ENCODE measurements at places on chromosomes 2 and 18. TPM values are rescaled to one million over a fixed set of nuclear protein-coding genes. Genes with fewer than 3 reads are reported as not detected.
A peak's percentile ranks its signal among the peaks of the same experiment; 100 is the strongest.

- no peak for DNase-seq
- no peak overlapping the region for H3K4me3 ChIP-seq
- peaks cover 25% of the 10 kb centered on the region for H3K27me3 ChIP-seq
- H3K36me3 ChIP-seq: no peaks in the 10 kb centered on the region
Observed at GRCh38 chr2:108920686-108921085, 68.3 kb downstream of the EDAR start.

DNA sequence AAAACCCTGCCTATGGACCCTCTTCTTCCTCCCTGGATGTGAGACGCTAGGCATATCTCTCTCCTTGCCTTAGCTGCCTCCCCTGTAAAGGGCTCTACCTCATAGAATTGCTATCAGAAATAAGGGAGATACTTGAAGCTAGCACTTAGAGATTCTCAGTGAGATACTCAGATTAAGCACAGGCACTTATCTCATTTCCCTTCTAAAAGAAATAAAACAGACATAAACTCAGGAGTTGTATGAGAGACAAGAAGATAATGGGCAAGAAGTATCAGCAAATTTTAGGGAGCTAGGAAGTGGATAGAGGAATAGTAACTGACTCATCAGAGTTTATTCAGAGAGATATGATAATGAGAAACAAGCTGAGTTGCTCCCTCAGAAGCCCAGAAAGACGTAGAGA lies 131.0 kb downstream of the SP3 start:
- H3K27ac ChIP-seq: no peak overlapping the region
- no peak for DNase-seq
- H3K27me3 ChIP-seq: peaks cover 25% of the 10 kb centered on the region
- no peak overlapping the region for H3K4me3 ChIP-seq
- H3K4me1 ChIP-seq: peaks cover 26% of the 10 kb centered on the region
- H3K36me3 ChIP-seq: no peaks in the 10 kb centered on the region

DNA sequence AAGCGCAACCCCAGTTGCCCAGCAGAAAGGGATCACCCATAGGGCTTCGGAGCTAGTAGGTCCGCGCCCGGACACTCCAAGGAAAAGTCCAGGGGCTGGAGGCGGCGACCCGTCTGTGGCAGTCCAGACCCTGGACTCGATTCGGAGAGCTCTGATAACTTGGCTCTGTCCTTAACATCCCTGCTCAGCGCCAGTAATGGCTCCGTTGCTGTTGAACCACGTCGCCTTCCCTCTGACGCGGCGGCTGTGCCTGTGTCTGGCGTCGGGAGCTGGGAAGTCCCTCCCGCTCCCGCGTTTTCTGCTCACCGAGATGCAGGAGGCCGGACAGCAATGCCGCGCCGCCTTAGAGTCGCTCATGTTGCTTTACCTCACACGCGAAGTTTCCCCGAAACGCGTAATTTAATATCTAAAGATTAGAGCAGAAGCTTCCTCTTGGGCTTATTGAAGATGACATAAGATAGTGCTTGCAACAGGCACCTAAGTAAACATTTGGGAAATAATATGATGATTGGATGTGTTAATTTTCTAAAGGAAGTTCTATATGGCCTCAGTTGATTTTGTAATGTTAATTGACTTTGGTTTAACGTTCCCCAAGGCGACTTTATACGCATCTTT lies 1.3 kb upstream of the ZBTB14 start:
- DNase-seq: peak; percentile 83
- H3K4me3 ChIP-seq: peak overlapping the region; percentile 85
- peak overlapping the region; percentile 99 for H3K27ac ChIP-seq

- no peak overlapping the region for H3K4me3 ChIP-seq
- H3K27ac ChIP-seq: no peak overlapping the region
- H3K36me3 ChIP-seq: peaks cover 94% of the 10 kb centered on the region
- DNase-seq: no peak
- H3K27me3 ChIP-seq: no peaks in the 10 kb centered on the region
Observed at GRCh38 chr2:118003396-118003824, 10.5 kb downstream of the CCDC93 start.

REEP1 gene
- total RNA-seq: 30.2 TPM

PCARE gene
- total RNA-seq: 0.74 TPM

GRCh38 chr2:127219171-127220070 lies 678 bp downstream of the CYP27C1 start:
- H3K4me3 ChIP-seq: peak overlapping the region; percentile 63
- H3K4me1 ChIP-seq: peaks cover 23% of the 10 kb centered on the region
- no peaks in the 10 kb centered on the region for H3K36me3 ChIP-seq
- H3K27ac ChIP-seq: no peak overlapping the region
- H3K27me3 ChIP-seq: peaks cover 93% of the 10 kb centered on the region

- DNase-seq: no peak
- no peak overlapping the region for H3K27ac ChIP-seq
- peaks cover 25% of the 10 kb centered on the region for H3K4me1 ChIP-seq
- no peaks in the 10 kb centered on the region for H3K36me3 ChIP-seq
- peaks cover 53% of the 10 kb centered on the region for H3K27me3 ChIP-seq
Observed at GRCh38 chr18:48412339-48412929, 3.3 kb upstream of the ZBTB7C start.

SPAST gene
- total RNA-seq: 8.7 TPM

- no peak overlapping the region for H3K4me3 ChIP-seq
- DNase-seq: no peak
- peaks cover 11% of the 10 kb centered on the region for H3K4me1 ChIP-seq
- H3K36me3 ChIP-seq: no peaks in the 10 kb centered on the region
- H3K27ac ChIP-seq: peak overlapping the region; percentile 1
Observed at GRCh38 chr2:20472569-20472968, 25.7 kb downstream of the RHOB start.

DNA sequence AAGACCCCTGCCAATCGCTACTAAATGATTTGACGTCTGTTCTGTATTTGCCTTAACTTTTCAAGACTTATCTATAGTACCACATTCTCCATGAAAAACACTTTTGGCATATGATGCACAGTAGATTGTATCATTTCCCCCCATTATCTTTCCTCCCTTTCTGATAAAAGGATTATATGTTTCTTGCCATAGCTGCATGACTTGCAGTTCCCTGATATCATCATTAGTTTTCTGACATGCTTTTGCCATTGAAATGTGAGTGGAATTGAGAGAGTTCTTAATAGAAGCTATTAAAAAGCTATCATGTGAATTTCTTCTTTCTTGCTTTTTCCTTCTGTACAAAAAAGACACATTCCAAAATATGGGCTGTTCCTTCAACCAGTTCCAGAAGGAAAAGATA lies 130.3 kb downstream of the TMEFF2 start:
- H3K36me3 ChIP-seq: no peaks in the 10 kb centered on the region
- H3K27ac ChIP-seq: no peak overlapping the region
- H3K27me3 ChIP-seq: no peaks in the 10 kb centered on the region
- DNase-seq: no peak

- H3K36me3 ChIP-seq: no peaks in the 10 kb centered on the region
- no peaks in the 10 kb centered on the region for H3K4me1 ChIP-seq
- no peaks in the 10 kb centered on the region for H3K27me3 ChIP-seq
- no peak overlapping the region for H3K27ac ChIP-seq
- DNase-seq: no peak
Observed at GRCh38 chr18:71456206-71456605, 1087.9 kb downstream of the CBLN2 start.

GRCh38 chr2:19216676-19217602 lies 141.5 kb downstream of the OSR1 start:
- H3K27ac ChIP-seq: no peak overlapping the region
- no peaks in the 10 kb centered on the region for H3K4me1 ChIP-seq

GRCh38 chr18:27017901-27018500 lies 152.5 kb upstream of the AQP4 start:
- H3K27ac ChIP-seq: no peak overlapping the region
- DNase-seq: no peak
- no peaks in the 10 kb centered on the region for H3K4me1 ChIP-seq
- H3K27me3 ChIP-seq: no peaks in the 10 kb centered on the region

- no peak for DNase-seq
- no peaks in the 10 kb centered on the region for H3K36me3 ChIP-seq
- no peak overlapping the region for H3K4me3 ChIP-seq
- H3K27ac ChIP-seq: no peak overlapping the region
- H3K27me3 ChIP-seq: no peaks in the 10 kb centered on the region
Observed at GRCh38 chr2:228268756-228269155, 87.3 kb upstream of the SPHKAP start.

- no peaks in the 10 kb centered on the region for H3K27me3 ChIP-seq
- H3K4me3 ChIP-seq: no peak overlapping the region
- H3K4me1 ChIP-seq: no peaks in the 10 kb centered on the region
- no peaks in the 10 kb centered on the region for H3K36me3 ChIP-seq
Observed at GRCh38 chr2:138390316-138390945, 111.1 kb upstream of the SPOPL start.

DNA sequence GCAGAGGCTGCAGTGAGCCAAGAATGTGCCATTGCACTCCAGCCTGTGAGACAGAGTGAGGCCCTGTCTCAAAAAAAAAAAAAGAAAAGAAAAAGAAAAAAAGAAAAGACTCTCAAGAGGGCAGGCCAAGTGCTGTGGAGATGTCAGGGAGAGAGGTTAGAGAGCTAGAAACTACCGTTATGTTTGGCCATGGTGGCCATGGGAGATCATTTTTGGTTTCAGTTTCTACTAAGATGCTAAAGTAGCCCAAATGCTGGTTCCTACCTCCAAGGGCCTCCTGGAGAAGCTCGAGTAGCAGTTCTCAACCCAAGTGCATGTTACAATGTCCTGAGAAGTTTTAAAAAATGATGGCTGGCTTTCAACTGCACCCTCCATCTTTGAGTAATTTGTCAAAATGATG lies 47.4 kb upstream of the TCF4 start:
- no peaks in the 10 kb centered on the region for H3K36me3 ChIP-seq
- no peak for DNase-seq
- no peaks in the 10 kb centered on the region for H3K27me3 ChIP-seq
- no peak overlapping the region for H3K4me3 ChIP-seq
- H3K4me1 ChIP-seq: no peaks in the 10 kb centered on the region

DNA sequence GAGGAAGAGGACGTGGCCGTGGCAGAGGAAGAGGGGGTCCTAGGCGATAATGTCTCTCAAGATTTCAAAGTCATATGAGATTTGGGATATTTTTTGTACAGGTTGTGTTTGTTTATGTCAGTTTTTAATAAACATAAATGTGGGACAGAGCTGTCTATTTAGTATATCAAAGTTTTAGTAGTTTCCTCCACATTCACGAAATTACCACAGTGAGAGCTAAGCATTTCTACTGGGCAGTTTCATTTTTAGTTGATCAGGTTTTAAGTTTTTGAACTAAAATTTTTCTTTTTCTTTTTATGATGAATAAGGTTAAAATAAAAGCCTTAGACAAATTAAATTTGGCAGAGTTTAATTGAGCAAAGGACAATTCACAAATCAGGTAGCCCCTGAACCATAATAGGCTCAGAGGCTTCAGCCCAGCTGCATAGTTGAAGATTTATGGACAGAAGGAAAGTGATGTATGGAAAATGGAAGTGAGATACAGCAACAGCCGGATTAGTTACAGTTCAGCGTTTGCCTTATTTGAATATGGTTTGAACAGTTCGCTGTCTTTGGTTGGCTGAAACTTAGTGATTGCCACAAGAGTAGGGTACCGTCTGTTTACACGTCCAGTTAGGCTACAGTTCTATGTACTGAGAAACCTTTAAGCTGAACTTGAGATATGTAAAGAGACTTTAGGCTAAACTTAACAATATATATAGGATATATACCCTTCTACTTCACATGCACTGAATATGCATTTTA lies 17.1 kb downstream of the SNRPD1 start:
- no peak overlapping the region for H3K4me3 ChIP-seq
- no peak for DNase-seq
- no peak overlapping the region for H3K27ac ChIP-seq
- peaks cover 72% of the 10 kb centered on the region for H3K36me3 ChIP-seq
- H3K4me1 ChIP-seq: peaks cover 4% of the 10 kb centered on the region

DNA sequence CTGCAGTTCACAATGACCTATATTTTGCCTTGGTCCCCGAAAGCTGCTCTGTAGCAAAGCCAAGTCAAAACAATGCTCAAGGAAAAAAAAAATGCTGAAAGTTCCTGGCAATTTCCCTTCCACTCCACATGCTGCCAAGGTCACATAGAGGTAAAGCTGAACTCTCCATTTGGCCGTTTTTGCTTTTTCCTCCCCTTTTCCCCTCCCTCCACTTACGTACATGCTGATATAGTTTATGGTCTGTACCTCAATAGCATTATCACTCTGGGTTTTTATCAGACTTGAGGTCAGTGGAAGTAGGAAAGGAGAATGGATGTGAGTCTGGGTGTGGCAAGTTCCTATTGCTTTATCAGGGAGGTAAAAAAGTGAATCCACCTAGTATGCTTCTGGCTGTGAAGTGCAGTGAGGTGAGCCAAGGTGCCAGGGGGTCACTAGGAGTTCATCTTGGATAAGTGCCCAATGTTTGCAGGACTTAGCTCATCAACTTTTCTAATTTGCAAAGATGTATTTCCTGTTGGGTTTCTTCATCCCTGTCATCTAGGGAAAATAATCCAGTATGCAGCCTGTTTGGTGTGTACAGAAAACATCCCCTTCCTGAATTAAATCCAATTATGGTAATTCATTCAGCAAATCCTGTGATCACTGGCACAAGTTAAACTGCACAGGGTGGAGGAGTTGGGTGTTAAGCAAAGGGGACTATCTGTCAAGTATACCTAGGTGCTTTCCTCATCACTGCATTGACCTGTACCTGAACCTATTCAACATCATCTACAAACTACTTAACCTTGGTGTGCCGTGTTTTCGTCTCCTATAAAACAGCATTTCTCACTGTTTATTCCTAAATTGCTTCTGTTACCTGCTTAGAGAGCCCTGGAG lies 124.3 kb upstream of the CYP26B1 start:
- H3K4me1 ChIP-seq: peaks cover 72% of the 10 kb centered on the region
- no peak overlapping the region for H3K27ac ChIP-seq
- no peaks in the 10 kb centered on the region for H3K36me3 ChIP-seq
- no peak for DNase-seq

GRCh38 chr2:8551622-8552074 lies 130.2 kb upstream of the ID2 start:
- no peak overlapping the region for H3K27ac ChIP-seq
- no peak overlapping the region for H3K4me3 ChIP-seq
- H3K4me1 ChIP-seq: no peaks in the 10 kb centered on the region
- H3K27me3 ChIP-seq: no peaks in the 10 kb centered on the region
- no peak for DNase-seq

GRCh38 chr2:21668078-21668710 lies 544.4 kb downstream of the TDRD15 start:
- DNase-seq: no peak
- no peaks in the 10 kb centered on the region for H3K27me3 ChIP-seq
- H3K4me3 ChIP-seq: no peak overlapping the region
- H3K36me3 ChIP-seq: no peaks in the 10 kb centered on the region
- H3K27ac ChIP-seq: peak overlapping the region; percentile 28
- H3K4me1 ChIP-seq: peaks cover 10% of the 10 kb centered on the region

- H3K4me1 ChIP-seq: peaks cover 3% of the 10 kb centered on the region
- H3K27me3 ChIP-seq: no peaks in the 10 kb centered on the region
- no peak overlapping the region for H3K27ac ChIP-seq
- DNase-seq: no peak
Observed at GRCh38 chr2:171069286-171069956, 91.3 kb downstream of the TLK1 start.

- peak overlapping the region; percentile 34 for H3K27ac ChIP-seq
- no peak for DNase-seq
- H3K4me3 ChIP-seq: no peak overlapping the region
- no peaks in the 10 kb centered on the region for H3K27me3 ChIP-seq
- peaks cover 15% of the 10 kb centered on the region for H3K36me3 ChIP-seq
Observed at GRCh38 chr2:40428439-40428838, 23.5 kb downstream of the SLC8A1 start.
